Mucosa of gallbladder (tissue), 1 donor: ENCODE measurements at places on chromosomes 13 and 19. TPM values are rescaled to one million over a fixed set of nuclear protein-coding genes. Genes with fewer than 3 reads are reported as not detected.

- no peak for DNase-seq
Measured at GRCh38 chr13:110221406-110222117, 85.4 kb downstream of the COL4A1 start.

DNA sequence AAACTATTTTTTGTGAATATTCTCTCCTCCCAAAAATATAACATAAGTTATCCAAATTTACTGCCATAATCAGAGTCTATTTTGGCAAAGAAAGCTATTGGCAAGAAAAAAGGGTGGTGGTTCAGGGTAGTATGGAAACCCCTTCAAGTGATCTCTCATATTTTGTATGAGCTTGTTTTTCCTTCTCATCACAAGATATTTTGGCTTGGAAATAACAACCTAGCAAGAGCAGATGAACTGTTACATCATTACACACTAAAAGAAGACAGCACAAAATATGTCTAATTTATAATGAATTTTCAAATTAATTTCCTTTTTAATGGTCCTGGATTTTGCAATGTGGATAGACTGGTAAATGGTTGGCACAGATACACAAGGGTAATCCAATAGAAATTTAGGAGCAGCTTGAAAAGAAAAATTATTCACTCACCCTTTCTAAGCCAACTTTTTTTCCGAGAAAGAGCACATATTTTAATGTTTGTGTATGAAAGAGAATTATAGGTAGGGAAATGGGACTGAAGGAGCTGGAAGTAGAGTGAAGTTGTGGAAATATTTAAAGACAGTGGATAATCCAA lies 225.1 kb downstream of the EFNB2 start:
- DNase-seq = no peak

DNA sequence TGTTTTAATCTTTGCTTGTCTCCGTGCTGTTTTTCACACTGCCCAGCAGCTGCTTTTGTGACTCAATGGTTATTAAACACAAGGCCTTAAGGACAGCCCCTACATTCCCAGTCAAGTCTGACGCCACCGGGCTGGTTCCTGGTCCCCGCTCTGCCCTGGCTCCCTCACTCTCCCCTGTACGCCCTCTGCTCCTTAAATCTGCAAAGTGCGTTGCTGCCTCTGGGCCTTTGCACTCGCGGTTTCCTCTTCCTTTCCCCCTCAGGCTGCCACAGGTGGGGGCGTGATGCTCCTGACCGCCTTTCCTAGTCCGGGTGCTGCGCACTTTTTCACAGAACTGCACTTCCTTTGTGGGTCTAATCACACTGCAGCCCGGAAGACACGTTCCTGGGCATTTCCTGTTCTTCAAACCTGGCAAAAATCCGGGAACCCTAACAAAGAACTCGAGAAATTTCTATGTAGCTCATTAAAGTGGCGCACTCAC lies 25.6 kb downstream of the NOSIP start:
- DNase-seq = no peak

- no peak for DNase-seq
Measured at GRCh38 chr13:101570410-101570809, 117.9 kb downstream of the ITGBL1 start.

DNA sequence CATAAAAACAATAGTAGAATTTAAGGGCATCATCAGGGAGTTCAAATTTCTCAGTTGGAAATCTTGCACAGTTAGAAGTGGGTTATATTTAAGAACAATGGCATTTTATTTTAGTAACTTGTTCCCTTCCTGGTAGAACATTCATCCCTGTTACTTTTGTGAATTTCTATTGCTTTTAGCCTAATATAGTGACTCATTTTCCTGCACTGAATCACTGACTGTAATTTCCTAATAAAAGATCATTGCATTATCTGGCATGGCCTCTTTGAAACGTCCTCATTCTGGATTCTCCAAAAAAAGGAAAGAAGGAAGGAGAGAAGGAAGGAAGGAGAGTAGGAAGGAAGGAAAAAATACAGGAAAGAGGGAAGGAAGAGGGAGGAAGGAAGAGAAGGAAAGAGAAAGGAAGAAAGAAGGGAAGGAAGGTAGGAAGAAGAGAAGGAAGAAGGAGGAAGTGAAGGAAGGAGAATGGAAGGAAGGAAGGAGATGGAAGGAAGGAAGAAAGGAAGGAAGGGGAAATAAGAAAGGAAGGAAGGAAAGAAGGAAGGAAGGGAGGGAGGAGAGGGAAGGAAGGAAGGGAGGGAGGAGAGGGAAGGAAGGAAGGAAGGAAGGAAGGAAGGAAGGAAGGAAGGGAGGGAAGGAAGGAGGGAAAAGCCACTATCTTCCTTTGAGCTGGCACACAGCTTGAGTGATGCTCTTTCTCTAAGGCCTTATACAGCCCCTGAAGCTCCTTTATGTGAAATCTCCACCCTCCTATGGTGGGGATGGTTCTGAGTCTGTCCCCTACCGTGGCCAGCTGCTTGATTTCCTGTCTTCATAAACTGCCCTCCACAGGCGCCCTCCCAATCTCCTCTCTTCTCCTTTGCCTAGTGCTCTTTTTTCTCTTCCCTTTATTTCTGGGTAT lies 29.8 kb upstream of the TM9SF2 start:
- DNase-seq = no peak

GRCh38 chr19:13906521-13906904 lies 512 bp downstream of the CC2D1A start:
- no peak for DNase-seq

TTC9B gene
- not detected for total RNA-seq

DNA sequence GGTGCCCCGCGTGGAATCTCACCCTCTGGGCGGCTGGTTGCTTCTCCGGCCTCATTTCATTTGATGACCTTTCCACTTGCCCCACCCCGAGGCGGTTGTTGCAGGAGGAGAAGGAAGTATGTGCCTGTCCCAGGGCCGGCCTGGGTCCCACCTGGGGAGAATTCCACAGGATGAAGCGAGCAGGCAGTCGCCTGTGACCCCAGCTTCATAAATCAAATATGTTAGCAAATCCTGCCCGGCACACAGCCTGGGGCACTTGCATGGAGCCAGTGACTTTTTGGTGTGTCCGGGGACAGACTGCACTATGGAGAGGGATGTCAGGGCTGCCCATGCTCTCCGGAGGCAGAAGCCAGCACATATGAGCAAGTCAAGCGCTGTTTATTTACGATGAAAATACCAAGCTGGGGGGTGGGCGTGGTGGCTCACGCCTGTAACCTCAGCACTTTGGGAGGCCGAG lies 19.7 kb upstream of the ZBTB7A start:
- no peak for DNase-seq

MBD3L3 gene
- total RNA-seq = not detected

- DNase-seq = no peak
Measured at GRCh38 chr13:95724252-95724651, 47.3 kb downstream of the DNAJC3 start.

DNA sequence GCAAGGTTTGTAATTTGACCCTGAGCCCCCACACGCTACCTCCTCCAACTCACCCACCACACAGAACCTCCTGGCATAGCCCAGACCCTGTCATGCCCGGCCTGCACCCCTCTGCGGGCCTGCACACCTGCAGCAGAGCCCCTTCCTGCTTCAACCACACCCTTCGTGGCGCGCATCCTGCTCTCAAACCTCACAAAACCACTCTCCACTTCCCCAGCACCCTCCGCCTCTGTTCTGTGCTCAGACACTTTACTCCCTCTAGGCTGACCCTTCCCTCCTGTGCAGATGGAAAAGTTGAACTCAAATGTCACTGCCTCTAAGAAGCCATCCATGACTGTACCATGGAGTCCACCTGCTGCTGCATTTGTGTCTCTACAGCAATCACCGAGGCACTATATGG lies 28.5 kb downstream of the FAAP24 start:
- DNase-seq = no peak

GRCh38 chr19:8209462-8210378 lies 550 bp downstream of the CERS4 start:
- no peak for DNase-seq

ZNF66 gene
- total RNA-seq = 8.0 TPM

DNA sequence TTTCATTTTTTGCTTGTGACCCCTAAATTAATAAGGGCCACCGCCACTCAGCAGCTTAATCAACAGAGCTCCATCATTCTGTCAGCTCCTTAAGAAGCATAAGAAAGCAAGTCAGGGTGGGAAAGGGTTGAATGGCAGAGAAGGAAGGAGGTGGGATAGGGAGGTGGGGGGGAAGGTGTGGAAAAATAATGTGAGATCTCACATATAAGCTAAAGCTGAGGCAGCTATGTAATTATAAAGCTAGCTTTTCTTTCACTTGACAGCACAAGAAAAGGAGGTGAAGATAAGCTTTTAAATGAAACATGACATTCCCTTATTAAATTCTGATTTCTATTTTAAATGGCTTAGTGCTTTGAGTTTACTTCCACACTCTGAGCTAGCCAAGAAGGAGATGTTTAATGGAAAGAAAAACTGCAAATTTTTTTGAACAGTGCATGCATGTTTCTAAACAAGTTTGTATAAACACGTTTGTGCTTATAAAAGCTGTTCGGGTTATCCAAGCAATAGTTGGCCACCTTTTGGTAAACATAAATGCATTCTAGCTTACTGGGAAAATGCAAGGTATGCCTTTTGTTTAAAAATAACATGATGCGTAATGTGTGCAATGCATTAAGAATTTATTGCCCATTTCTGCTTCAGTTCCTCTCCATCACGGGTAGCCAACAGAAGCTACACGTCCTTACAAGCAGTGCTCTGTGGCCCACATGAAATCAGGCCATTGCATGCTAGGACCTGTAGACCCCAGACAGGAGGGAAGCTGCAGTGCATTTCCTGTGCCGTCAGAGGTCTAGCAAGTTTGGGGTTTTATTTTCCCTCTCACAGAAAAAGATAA lies 96.2 kb downstream of the LHFPL6 start:
- no peak for DNase-seq

GRCh38 chr13:94658926-94659597 lies 53.3 kb downstream of the SOX21 start:
- DNase-seq = no peak

VMAC gene
- 12.7 TPM for total RNA-seq

ZNF135 gene
- total RNA-seq = 11.1 TPM

GRCh38 chr19:35556846-35557538 lies 6.5 kb downstream of the ATP4A start:
- no peak for DNase-seq

- no peak for DNase-seq
Measured at GRCh38 chr13:62302341-62302740, 886.7 kb upstream of the PCDH20 start.

NFIX gene
- total RNA-seq = 135 TPM
